Neural progenitor cell (in vitro differentiated cells): ENCODE measurements at places on chromosomes 3 and 15.

- no peak overlapping the region for H3K27ac ChIP-seq
- H3K4me3 ChIP-seq = peak overlapping the region; percentile 50
Measured at GRCh38 chr3:99637368-99638111, 854 bp upstream of the COL8A1 start.

DNA sequence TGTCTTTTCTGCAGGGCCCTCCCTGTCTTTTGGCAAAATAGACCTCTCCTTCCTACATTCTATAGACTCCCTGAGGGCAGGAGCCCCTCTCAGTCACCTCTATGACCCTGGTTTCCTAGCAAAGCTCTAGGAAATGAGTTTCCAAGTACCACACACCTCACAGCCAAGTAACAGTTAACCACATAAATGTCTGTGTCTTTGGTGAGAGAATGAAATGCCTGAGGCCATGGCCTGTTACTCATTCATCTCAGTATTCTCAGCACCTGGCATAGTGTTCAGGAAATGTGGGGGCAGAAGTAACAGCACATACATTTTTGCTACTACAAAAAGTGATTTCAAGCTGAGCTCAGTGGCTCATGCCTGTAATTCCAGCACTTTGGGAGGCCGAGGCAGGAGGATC lies 21.0 kb downstream of the RFT1 start:
- no peaks in the 10 kb centered on the region for H3K4me1 ChIP-seq
- H3K27ac ChIP-seq = no peak overlapping the region
- no peak for DNase-seq
- H3K36me3 ChIP-seq = peaks cover 9% of the 10 kb centered on the region
- no peak overlapping the region for H3K4me3 ChIP-seq

GRCh38 chr3:152155246-152156020 lies 113.3 kb upstream of the MBNL1 start:
- H3K4me3 ChIP-seq = no peak overlapping the region
- H3K27ac ChIP-seq = no peak overlapping the region
- H3K4me1 ChIP-seq = no peaks in the 10 kb centered on the region
- no peaks in the 10 kb centered on the region for H3K36me3 ChIP-seq
- no peaks in the 10 kb centered on the region for H3K27me3 ChIP-seq
- DNase-seq = no peak

DNA sequence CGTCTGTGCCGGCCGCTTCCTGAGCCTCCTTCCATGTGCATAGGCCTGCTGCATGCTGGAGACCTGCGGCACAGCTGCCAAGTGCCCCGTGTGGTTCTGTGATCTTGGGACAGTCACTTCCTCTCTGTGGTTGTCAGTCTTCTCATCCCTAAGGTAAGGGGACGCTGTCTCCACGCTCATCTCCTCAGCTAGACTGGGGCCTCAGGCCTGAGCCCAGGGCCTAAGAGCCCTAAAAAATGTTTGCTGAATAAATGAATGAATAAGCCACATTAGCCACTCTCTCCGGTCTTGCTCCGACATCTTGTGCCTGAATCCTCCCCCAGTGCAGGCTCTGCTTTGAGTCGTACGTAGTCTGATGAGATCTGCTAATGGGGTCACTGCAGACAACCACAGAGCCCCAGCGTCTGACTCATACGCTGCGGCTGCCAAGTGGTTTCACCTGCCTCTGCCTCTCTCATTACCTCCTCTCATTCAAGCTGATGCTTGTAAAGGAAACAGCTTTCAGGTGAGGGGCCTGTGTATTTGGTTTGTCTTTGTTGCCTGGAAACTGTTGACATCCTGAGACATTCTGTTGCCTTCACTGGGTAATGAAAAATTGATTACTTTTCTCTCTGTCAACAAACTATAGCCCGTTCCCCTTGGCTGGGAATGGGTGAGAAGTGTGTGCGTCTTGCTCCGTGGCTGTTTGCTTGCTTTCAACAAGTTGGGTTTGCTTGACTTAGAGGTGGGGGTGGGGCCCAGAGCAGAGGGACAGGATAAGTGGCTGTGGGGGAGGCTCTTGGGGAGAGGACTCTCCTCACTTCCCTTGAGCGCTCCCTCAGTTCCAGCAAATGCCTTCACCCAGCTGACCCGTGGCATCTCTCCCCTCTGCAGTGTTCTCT lies 15.9 kb downstream of the RPLP1 start:
- no peaks in the 10 kb centered on the region for H3K27me3 ChIP-seq
- H3K36me3 ChIP-seq = no peaks in the 10 kb centered on the region
- H3K4me3 ChIP-seq = no peak overlapping the region
- H3K27ac ChIP-seq = no peak overlapping the region

- H3K27ac ChIP-seq = no peak overlapping the region
- no peak for DNase-seq
- H3K4me1 ChIP-seq = no peaks in the 10 kb centered on the region
- peaks cover 4% of the 10 kb centered on the region for H3K36me3 ChIP-seq
Measured at GRCh38 chr3:126454437-126455198, 21.1 kb downstream of the ZXDC start.

DNA sequence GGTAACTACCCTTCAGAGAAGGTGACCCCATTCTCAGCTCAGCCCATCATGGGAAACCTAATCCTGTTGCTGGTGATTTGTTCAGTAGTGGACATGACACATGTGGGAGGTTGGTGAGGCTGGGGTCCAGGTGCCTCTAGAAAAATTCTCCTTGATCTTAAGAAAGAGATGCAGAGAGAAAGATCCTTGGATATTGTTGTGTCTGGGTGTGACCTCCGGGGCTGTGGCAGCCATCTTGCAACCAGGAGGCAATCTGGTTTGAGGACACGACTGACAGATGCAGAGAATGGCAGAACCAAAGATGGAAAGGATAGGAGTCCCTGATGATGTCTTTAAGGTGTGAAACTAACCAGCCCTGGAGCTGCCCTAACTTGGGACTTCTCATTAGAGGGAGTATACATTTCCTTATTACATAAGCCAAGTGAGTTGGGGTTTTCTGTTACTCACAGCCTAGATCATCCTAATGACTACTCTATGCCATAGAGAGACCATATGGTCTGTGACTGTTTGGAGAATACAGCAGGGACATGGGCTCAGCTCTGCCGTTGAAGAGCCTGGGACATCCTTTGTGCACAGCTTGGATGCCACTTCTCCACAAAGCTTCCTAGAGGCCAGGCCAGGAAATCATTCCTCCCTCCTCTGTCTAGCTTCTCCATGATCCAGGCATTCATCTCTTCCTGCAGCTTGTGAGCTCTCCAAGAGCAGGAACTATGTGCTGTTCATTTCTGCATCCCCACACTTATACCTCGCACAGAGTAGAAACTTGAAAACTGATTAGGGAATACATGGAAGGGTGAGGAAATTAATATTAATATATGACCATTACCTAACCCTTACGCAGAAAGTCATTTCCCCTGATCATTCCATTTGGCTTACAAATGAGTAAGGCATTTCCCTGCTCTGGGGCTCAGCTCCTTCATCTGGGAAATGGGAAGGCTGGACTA lies 45.9 kb downstream of the HRH1 start:
- no peaks in the 10 kb centered on the region for H3K36me3 ChIP-seq
- H3K27me3 ChIP-seq = no peaks in the 10 kb centered on the region
- no peak for DNase-seq
- no peak overlapping the region for H3K4me3 ChIP-seq
- no peak overlapping the region for H3K27ac ChIP-seq
- H3K4me1 ChIP-seq = peaks cover 6% of the 10 kb centered on the region

DNA sequence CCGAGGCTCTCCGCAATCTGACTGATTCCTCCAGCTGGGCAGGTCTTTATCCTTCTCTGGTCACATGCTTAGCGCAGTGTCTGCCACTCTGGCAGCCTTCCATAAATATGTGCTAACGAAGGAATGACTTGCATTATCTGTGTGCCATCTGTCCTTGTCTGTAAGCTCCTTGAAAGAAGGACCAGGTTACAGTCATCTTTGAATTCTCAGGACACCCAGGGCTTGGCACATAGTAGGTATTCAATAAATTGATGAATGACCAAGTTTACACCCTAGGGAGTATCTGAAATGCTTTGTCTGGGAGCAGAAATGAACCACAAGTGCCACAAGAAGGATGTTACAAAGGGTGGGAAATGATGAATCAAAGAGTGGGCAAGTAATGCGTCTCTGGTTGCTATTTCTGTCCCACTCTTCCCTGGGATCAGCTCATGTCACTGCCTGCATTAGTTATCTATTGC lies 16.5 kb upstream of the FAM3D start:
- no peak overlapping the region for H3K27ac ChIP-seq
- H3K4me1 ChIP-seq = no peaks in the 10 kb centered on the region
- no peaks in the 10 kb centered on the region for H3K27me3 ChIP-seq

- no peak overlapping the region for H3K4me3 ChIP-seq
- no peaks in the 10 kb centered on the region for H3K36me3 ChIP-seq
- H3K27ac ChIP-seq = no peak overlapping the region
- H3K4me1 ChIP-seq = peaks cover 11% of the 10 kb centered on the region
- no peak for DNase-seq
- no peaks in the 10 kb centered on the region for H3K27me3 ChIP-seq
Measured at GRCh38 chr3:25472153-25472552, 44.1 kb downstream of the RARB start.

DNA sequence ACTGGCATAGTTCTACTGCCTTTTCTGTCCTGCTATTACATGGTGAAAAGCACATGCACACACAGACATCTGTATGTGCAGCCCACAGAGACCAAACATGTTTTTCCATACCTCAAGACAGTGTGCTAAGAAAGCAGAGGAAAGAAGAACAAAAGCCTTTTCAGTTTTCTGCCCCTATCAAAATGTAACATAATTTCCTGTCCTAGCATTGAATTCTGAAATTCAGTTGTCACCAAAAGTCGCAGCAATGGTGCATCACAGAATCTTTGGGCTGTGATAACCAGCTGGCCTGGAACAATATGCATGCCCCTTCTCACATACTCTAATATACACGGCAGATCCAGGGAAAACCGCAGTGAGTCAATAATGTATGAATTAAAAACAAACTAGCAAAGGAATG lies 153.8 kb upstream of the RAP2B start:
- no peaks in the 10 kb centered on the region for H3K27me3 ChIP-seq
- H3K4me3 ChIP-seq = no peak overlapping the region
- DNase-seq = no peak
- no peaks in the 10 kb centered on the region for H3K36me3 ChIP-seq
- no peak overlapping the region for H3K27ac ChIP-seq
- no peaks in the 10 kb centered on the region for H3K4me1 ChIP-seq

DNA sequence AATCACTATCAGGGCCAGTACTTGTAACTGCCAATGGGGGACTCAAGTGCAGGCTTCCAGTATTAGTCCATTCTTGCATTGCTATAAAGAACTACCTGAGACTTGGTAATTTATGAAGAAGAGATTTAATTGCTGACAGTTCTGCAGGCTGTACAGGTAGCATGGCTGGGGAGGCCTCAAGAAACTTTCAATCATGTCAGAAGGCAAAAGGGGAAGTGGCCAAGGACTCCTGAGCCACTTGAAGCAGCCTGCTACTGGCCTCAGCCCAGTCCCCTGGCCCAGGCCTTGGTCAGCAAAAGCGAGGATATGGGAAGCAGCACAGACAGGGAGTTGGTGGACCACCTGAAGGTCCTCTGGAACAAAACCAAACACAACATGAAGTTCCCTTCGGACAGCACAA lies 29.2 kb upstream of the OR5K1 start:
- no peak for DNase-seq
- H3K4me3 ChIP-seq = no peak overlapping the region
- no peaks in the 10 kb centered on the region for H3K27me3 ChIP-seq

DNA sequence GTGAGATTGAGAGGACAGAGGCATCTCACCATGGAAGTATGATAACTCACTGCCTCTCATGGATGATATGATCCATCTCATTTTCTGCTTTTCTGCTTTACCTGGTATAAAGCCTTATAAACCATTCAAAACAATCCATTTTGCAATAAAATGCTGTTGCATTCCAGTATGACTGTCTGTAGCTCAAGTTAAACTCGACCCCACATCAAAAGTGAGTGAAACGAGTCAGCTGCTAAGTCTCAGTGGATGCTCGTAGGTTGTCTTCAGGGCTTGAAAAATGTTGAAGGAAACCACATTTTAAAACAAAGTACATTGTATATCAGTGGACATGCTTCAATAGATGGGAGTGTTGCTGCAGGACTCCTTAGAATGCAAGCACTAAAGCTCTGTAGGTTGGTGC lies 839.0 kb downstream of the TUSC7 start:
- H3K4me3 ChIP-seq = no peak overlapping the region
- H3K27me3 ChIP-seq = no peaks in the 10 kb centered on the region
- H3K27ac ChIP-seq = no peak overlapping the region
- no peaks in the 10 kb centered on the region for H3K4me1 ChIP-seq
- DNase-seq = no peak

DNA sequence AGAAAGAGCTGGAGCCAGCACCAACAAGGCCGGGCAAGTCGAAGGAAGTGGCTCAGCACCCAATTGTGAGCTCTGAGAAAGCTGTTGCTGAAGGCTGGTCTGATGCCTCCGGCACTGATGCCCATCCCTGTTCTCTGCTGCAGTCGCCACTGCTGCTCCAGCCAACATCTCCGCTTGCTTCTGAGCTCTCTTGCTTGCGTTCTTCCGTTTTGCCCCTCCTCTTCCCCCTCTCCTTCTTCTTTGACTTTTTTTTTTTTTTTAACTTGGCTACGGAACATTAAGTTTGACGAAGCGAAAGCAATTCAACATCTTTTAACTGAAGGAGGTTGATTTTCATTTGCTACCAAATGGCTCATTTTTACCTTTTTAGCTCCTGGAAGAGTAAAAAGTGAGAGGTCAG lies 442.9 kb downstream of the MCTP2 start:
- no peaks in the 10 kb centered on the region for H3K27me3 ChIP-seq
- H3K4me3 ChIP-seq = no peak overlapping the region
- DNase-seq = no peak

DNA sequence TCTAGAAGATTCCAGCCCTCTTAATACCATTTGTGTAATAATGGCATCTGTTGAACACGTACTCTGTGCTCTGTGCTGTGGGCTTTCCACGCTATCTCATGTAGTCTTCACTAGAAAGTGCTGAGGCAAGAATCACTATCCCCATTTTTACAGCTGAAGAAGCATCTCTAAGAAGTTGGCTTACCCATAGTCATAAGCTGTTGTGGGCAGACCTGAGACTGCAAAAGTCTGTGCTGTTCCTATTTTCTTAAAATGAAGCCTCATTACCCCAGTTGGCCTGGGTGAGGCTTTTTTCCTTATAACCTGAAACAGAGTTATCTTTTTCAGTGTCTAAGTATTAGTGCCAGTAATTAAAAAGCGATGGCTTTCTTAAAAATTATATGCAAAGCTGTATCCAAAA lies 58.5 kb downstream of the ERC2 start:
- H3K27me3 ChIP-seq = no peaks in the 10 kb centered on the region
- H3K27ac ChIP-seq = no peak overlapping the region
- no peak for DNase-seq
- H3K4me3 ChIP-seq = no peak overlapping the region
- H3K4me1 ChIP-seq = no peaks in the 10 kb centered on the region
- no peaks in the 10 kb centered on the region for H3K36me3 ChIP-seq

GRCh38 chr15:80595396-80595795 lies 99.7 kb upstream of the ABHD17C start:
- no peak for DNase-seq
- H3K27me3 ChIP-seq = no peaks in the 10 kb centered on the region
- no peaks in the 10 kb centered on the region for H3K4me1 ChIP-seq
- no peaks in the 10 kb centered on the region for H3K36me3 ChIP-seq

GRCh38 chr15:66623801-66624453 lies 58.1 kb upstream of the LCTL start:
- no peaks in the 10 kb centered on the region for H3K36me3 ChIP-seq
- peaks cover 20% of the 10 kb centered on the region for H3K27me3 ChIP-seq
- H3K4me1 ChIP-seq = peaks cover 29% of the 10 kb centered on the region
- H3K27ac ChIP-seq = no peak overlapping the region
